ENCODE measurements at places on chromosomes 5 and 9.

DNA sequence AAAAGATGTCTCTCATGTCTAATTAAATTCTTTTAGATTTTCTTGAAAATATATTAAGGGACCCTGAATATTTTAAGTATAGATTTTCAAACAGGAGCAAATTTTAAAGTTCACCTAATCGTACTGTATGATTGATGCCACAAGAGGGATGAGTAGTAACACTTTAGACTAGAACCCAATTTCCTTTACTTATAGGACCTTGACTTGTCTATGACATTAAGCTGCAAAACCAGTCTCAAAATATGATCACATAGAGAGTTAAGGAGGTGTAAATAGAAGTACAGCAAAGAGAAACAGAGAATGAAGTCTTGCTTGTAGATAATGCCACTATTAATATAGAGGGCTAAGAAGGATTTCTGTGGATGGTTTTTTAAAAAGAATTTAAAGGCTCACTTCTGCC, 312.9 kb upstream of the PRR16 start:
- no peak for DNase-seq

DNA sequence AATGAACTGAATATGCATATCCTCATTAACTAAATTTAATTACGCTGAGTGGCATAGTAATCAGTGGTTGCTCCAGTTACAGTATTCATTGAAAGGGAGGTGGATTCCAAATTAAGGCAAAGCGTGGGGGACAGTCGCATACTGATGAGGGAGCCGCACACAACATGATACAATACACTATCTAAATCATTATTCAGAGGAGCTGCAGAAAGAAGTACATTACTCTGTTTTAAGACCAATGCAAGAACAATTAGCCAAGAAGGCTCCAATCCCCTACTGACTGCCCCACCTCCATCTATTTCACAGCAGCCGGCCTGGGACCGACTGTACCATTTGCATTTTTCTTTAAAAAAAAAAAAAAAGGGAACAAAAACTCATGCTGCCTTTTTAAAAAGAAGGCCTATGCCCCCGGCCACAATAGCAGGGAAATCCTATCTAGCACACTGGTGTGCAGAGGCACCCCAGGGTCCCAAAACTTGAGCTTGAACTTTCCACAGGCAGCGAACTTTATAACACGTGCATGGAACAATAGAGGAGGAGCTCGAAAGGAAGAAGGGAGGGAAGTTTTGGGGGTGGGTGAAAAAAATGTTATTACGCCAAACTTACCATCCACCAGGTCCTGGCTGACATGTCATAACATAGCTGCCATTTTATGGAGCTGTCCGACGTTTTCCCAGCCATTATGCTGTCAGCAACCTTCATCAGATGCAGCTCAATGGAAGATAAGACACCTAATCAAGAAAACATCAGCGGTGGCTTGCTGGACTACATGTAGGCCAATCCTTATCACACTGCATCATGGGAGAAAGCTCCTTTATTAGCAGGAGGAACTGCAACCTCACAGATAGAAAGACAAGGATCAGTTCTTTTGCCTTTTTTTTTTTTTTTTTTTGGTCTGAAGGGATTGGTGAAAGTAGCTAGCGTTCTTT, 161.6 kb downstream of the ZDHHC21 start:
- DNase-seq = no peak

GRCh38 chr5:73958037-73958436, 332.0 kb downstream of the ARHGEF28 start:
- DNase-seq = no peak

- peak; percentile 78 for DNase-seq
Measured at GRCh38 chr9:14321517-14322130, 7.7 kb upstream of the NFIB start.

- no peak for DNase-seq
Measured at GRCh38 chr5:170357955-170358444, 31.2 kb downstream of the KCNMB1 start.

- DNase-seq = peak; percentile 10
Measured at GRCh38 chr5:73199671-73200070, 26.7 kb downstream of the TMEM174 start.

DNA sequence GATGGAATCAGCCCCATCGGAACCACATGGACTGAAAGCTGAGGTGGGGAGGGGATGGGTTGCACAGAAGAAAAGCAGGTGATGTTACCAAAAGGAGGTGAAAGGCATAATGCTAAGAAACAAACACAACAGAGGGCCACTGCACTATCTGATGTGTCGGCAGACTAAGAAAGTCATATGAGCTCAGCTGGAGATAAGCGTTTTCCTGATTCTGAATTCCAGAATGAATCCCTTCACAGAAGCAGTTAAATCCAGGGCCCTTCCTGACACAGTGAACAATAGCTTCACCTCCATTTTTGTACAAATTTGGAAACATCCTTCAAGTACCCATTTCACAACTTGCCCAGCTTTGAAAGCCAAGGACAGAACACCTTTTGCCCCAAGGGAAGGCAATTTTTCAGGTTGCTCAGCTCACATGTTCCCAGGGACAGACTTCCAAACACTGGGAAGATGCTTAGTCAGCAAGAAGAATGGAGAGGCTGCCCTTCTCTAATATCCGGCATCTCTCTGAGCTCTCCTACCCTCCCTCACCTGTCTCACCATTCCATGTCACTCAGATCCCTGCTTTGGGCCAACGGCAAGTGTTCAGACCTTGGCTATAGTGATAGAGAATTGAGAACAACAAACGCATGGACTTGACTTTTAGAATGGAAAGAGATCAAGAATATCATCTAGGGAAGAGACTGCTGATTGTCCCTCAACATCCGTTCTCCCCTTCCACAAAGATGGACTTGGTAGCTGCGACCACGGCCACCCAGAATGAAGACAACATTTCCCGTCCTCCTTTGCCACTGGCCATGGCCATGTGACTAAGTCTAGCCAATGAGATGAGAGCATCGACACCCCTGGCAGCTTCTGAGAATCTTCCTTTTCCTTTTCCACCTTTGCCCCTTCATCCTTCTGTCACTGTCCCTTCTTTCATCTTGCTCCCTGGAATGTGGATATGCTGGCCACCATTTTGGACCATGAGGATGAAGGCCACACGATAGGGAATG, 68.6 kb upstream of the IL17B start:
- no peak for DNase-seq

DNA sequence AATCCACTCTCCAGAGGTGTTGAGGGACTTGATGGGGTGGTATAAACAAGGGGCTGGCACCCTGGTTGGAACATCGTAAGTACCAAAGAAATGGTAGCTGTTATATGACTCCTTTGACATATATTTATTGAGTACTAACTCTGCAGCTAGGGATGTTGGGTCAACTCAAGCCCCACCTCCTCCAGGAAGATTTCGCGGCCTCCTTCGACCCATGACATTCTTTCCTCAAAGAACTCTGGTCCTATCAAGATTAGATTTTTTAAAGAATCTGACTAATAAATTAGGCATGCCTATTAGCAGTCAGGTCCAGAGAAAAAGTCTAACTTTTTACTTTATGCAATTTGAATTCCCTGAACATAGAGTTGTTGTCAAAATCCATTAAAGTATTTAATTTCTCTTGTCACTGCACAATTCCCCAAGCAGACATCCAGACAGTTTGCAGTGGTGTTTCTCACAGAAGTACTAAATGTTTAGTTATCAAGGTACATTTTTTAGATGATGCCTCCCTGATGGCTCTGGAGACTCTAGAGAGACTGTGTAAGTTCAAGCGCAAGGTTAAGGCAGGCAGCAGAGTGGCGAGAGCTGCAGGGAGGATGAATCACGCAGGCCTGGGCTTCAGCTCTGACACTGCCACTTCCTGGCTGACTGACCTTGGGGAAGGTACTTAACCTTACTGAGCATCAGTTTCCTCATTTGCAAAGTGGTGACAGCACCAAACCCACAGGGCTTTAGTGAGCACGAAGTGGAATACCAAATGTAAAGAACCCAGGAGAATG, 209.6 kb downstream of the TTLL11 start:
- DNase-seq = peak; percentile 45

DNA sequence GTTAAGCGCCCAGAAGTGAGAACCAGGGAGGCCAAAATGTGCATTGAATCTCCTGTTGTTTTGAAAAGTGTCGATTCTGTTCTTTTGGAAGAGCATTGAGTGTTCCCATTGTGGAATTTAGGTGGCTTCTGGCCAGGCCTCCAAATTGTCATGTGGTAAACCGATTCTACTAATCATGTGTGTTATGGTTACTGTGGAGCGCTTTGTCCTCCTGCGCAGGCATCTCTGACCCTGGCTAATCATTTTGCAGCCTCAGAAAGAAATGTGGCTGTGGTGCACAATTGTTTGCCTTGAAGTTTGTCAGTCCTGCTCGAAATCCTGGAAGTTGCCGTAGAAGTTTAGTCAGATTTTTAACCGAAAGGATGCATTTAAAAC, 121.3 kb downstream of the RASGRF2 start:
- DNase-seq = peak; percentile 1

DNA sequence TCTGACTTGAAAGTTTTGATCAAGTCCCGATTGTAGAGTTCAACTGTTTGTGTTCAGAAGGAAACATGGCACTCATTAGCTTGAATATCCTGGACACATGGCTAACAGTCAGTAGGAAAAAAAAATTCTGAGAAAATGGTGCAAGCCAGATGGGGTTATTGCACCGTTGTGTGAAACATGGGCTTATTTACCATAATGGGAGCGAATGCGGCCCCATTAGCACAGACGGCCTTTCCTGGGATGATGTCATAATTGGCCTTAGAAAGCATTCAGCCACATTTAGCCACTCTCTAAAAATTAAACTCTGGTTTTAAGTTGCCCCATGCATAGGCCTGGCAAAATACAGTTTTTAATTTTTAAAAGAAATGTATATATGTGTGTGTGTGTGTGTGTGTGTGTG, 112.1 kb downstream of the IRX2 start:
- DNase-seq = no peak

DNA sequence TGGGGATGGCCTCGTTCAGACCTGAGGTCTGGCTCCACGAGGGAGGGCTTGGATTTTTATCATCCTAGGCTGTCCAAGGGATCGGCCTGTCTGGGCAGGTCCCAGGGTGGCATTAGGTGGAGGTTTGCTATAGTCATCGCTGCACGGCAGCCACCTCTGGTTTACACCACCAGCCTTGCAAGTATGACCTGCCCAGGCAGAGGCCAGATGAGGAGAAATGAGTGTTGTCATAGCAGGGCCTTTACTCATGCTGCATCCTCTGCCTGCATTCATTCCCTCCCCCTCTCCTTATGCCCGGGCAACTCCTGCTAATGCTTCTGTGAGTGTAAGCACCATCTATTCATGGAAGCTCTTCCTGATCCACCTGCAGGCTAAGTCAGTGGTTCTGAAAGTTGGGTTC, 15.3 kb upstream of the NDST1 start:
- DNase-seq = peak; percentile 82

GRCh38 chr9:98315067-98315453, 59.6 kb upstream of the TBC1D2 start:
- no peak for DNase-seq

- peak; percentile 82 for DNase-seq
Measured at GRCh38 chr9:92715488-92716231, 45.7 kb upstream of the IPPK start.

DNA sequence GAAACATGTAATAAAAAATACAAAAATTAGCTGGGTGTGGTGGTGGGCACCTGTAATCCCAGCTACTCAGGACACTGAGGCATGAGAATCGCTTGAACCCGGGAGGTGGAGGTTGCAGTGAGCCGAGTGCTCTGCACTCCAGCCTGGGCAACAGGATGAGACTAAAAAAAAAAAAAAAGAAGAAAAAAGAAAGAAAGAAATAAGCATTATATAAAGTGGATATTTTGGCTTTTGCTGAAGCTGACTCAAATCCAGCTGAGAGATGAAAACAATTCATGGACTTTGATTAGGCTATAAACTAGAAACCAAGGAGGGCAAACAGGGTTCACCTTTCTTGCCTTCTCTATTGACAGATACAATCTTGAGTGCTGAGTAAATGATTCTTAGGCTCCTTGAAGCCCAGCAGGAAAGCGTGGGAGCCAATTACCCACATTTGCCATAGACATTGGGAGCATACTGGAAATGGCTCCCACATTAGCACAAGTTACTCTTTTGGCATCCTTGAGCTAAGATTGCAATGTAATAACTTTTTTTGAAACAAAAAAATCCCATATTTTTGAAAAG, 2.4 kb upstream of the BTF3 start:
- no peak for DNase-seq

GRCh38 chr5:76341651-76342334, 61.3 kb upstream of the IQGAP2 start:
- no peak for DNase-seq

DNA sequence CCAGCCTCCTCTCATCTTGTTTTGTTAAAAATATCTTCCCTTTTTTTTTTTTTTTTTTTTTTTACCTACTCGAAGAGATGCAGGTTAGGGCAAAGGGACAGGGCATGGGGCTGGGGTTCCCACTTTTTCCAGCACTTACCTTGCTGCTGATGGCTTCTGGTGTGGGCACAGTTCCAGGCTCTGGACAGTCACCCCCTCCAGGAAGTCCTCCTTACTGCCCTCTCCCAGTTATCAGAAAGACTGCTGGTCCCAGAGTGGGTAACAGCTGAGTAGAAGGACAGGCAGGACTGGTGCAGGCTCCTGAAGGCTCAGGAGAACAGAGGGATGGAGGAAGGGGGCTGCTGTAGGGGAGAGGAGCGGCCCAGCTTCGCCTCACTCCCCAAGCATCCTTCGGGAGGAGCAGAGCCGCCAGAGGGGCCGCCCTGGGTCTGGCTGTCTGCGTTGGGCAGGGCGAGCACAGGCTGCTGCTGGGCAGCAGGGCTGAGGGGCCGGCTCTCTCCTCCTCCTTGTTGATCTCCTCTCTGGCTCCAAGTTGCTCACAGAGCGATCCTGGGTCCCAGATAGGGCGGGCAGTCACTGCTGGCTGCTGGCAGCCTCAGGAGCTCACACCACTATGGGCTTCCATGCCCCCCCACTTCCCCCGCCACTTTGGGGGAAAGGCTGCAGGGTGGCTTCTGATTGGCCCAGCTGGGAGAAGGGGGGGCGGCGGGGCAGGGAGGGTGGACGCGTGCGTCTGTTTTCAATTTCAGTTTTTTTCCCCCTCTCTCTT, at the start of gene PDGFRB:
Gene PDGFRB (minus strand): TSS at position 588 of the 769 bp plus-strand sequence. CDS start 18,798 bp downstream, outside the sequence.
- DNase-seq = peak; percentile 91

DNA sequence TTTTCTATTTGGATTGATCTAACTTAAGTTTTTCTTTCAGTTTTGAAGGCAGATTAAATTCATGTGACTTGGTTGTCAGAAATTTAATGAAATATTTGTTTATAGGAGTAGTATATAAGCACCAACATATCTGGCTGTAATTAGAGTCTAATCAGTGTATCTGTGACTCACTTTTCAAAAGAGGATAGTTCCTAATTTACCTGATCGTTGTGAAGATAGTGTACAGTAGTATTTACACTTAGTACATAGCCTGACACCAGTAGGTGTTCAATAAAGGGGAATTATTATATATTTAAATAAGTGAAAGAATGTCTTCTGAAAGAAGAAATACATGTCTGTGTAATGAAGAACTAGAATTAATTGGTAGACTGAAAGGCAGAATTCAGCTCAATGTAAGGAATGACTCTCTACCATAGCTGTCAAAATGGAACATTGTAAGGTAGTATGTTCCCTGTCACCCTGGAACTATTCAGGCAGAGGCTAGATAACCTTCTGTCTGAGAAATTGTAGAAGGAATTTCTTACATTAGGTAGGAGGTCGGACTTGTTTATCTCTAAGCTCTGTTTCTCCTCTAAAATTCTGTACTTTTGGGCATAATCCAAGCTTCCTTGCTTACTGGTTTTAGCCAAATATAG, 8.6 kb downstream of the TGFBR1 start:
- no peak for DNase-seq

GRCh38 chr5:71924325-71924724, 182.9 kb upstream of the MAP1B start:
- no peak for DNase-seq

Data from fibroblast of mammary gland (primary cell).